ENCODE measurements at places on chromosomes 1 and 21. TPM values are rescaled to one million over a fixed set of nuclear protein-coding genes. Genes with fewer than 3 reads are reported as not detected.
A peak's percentile ranks its signal among the peaks of the same experiment; 100 is the strongest.

The RGS4 gene
- polyA plus RNA-seq = 1.2 TPM

GRCh38 chr1:37372302-37372701 is 102.1 kb upstream of the ZC3H12A start:
- DNase-seq = no peak

- DNase-seq = no peak
Measured at GRCh38 chr1:207807690-207808321, 56.0 kb downstream of the CD46 start.

DNA sequence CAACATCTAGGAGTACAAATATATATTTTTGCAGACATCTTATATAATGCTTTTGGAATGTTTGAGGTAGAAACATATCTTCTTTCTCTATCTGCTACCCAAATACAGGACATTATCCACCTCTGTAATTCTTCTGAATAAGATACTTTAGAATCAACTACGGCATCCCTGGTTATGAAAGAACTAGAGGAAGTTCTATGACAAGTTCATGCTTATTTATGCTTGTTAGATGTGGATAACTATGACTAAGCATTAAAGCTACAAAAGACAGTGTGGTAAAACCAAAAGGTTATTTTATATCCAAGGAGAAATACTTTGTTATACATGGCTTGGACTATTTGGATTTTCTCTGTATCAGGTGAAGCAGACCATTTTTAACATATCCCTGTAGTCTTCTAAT is 894.0 kb downstream of the KCNT2 start:
- no peak for DNase-seq

GRCh38 chr1:119467857-119468668 is 38.9 kb upstream of the HSD3B1 start:
- no peak for DNase-seq

The PRKAA2 gene
- polyA plus RNA-seq = 54.4 TPM

DNA sequence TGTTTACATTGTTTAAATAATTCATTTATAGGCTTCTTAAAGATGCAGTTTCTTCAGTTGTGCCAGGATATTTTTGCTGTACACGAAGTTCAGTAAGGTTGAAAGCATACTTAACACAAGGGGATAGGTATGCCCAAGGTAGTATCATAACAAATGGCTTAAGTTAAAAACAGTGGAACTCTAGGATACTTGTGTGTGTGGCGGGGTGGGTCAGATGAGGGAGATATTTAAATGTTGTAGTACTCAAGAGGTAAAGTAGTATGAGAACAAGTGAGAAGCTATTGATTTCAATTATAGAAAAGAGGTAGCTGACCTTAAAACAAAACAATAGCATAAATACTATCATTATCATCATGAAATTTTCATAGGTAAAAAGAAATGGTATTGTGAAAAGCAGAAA is 6.2 kb downstream of the LRRC7 start:
- no peak for DNase-seq

The LORICRIN gene
- not detected for polyA plus RNA-seq

GRCh38 chr1:230163205-230163604 is 96.2 kb downstream of the GALNT2 start:
- no peak for DNase-seq

GRCh38 chr1:197178998-197179397 is 32.5 kb upstream of the ASPM start:
- DNase-seq = no peak

- DNase-seq = no peak
Measured at GRCh38 chr1:27542463-27543273, 52.7 kb upstream of the WASF2 start.

DNA sequence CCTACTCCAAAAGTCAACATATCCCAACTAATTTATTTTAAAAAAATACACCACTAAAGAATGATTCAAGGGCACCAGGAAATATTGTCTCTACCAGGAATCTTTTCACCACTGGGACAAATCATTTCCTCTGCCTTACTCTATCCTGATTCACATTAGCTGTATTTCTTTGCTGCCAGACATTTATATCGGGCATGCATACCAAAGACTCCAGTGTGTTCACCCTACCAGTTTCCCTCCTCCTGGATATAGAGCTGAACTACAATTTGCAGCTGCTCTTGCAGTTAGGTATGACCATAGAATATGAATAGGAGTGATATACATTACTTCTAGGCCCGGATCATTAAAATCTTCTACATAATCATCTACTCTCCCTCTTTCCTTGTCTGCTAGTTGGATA is 7.6 kb downstream of the KCNJ6 start:
- no peak for DNase-seq

DNA sequence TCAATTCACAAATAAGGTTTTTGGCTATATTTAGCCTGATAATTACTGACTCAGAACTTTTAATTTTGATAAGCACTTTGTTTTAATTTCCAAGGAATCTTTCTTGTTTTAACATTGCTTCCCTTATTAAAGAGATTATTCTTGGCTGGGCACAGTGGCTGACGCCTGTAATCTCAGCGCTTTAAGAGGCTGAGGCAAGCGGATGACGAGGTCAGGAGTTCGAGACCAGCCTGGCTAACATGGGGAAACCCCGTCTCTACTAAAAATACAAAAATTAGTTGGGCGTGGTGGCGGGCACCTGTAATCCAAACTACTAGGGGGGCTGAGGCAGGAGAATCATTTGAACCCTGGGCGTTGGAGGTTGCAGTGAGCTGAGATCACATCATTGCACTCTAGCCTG is 13.8 kb downstream of the ALG14 start:
- DNase-seq = no peak

GRCh38 chr1:43659212-43660166 is 9.5 kb downstream of the KDM4A start:
- DNase-seq = no peak

GRCh38 chr1:36880155-36881067 is 153.9 kb downstream of the GRIK3 start:
- no peak for DNase-seq

DNA sequence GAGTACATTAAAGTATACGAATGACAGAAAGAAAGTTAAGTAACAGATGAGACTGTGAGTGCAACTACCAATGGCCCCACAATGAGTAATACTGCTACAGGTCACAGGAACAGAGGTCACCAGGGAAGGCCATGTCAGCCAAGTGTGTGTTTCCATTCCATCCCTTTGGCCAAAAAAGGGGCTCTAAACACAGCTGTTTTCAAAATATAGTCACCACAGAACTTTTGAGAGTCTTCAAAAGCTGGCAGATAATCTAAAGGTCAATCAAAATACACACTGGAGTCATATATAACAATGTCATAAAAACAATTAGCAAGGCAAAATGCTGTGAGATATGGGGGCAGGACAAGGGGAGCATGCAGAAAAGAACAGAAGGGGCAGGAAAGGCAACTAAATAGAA is 10.2 kb downstream of the USP24 start:
- no peak for DNase-seq

DNA sequence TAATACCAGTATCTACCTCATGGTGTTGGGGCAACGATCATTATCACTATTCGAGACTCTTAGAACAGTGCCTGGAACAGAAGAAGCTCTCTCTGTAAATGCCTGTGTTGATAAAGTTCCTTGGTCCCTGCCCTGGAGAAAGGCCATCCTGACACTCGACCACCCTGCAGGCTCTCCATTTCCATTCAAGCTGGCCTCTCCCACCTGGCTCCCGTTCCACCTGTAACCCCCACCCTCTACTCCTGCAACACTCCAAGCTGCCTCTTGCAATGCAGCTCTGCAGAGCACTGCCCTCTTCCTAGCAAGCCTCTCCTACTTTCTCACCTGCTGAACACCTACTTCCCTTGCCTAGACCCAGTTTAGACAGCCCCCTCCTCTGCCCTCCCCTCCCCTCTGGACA is 6.1 kb downstream of the SPOCD1 start:
- DNase-seq = no peak

DNA sequence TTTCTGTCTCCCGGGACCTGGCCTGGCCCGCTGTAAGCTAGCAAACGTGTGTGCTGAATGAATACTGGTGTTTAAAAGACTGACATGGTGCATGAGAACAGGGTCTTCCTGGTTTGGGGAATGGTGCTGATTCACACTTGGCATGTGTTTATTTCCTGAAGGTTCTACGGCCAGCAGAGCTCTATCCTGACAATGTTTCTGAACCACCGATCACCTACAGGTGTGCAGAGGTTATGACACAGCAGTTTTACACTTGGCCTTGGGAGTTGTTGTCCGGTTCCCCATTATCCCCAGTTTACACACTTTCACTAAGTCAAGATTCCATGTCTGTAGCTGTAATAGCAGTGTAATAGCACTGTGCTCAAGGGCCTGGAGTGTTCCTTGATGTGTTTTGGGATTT is 127.3 kb downstream of the ROR1 start:
- no peak for DNase-seq

DNA sequence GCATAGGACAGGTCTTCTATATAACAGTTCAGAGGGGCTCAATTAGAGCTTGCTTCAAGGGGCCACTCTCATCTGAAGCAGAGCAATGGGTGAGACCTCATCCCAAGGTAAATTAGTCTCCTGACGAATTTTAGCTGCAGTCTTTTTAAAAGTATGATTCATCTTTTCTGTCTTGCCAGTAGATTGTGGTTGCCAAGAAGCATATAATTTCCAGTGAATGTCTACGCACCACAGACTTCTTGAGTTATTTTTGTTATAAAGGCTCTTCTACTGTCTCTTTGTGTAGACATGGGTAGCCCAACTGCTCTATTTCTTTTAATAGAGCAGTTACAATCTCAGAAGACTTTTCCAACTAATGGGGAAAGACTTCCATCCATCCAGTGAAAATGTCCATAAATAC is 108.9 kb upstream of the FMN2 start:
- DNase-seq = no peak

The ATAD3C gene
- polyA plus RNA-seq = 0.90 TPM

DNA sequence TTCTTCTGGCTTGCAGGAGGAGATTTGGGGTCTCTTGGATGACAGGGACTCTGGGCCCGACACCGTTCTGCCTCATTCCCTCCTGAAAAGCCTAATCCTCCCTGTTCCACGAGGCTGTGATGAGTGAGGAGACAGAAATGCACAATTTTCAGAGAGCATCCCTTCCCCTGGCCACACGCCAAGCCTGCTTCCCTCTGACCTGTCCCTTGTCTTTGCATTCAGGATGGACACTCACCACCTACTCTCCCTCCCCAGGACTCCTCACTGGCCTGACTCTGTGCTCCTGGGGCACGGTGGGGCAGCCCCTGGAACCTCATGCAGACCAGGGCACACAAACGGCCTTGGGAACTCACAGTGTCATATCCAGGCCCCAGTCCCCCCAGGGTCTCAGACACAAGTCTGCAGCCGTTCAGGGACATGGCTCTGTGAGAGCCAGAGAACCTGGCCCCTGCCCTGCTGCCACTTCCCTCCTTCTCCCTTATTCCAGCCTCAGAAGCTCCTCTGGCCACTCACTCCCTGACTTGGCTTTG is 3.5 kb upstream of the PRAMEF12 start:
- DNase-seq = no peak

DNA sequence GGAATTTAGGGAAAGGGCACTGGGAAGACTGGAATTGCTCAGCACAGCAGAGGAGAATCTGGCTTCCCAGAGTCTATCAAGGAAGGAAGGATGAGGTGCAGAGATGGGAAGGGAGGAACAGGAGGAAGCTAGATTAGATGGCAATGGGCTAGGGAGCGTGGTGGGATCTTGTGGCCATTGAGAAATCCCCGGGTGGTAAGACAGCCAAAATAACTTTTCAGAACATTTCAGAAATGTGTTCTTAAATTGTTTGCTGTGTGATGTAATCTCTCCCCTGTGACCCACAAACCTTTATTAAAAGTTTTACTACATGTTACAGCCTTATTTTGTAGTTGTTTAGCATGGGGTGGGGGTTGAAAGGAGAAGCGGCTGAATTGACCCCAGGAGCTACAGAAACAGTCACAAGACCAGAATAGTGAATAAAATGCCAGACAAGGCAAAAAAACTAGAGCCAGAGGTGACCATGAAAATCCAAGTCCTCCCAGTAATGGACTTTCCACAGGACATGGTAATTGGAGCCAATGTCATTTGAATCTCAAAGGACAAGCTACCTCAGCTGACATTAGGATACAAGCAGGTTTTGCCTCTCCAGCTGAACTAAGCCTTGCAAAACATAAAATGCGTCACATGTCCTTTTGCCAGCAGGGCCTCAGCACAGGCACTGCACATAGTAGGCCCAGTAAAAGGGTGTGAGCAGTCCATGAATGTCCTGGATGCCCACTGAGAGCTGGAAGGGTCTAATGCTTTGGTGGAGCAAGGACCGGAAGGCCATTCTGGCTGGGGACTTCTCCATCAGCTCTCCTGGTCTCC is 980 bp upstream of the AHCYL1 start:
- DNase-seq = no peak

- DNase-seq = peak; percentile 45
Measured at GRCh38 chr1:198681831-198682759, 43.3 kb downstream of the PTPRC start.

The TMPRSS15 gene
- polyA plus RNA-seq = 0.89 TPM

The RNU1-1 gene
- not detected for polyA plus RNA-seq

DNA sequence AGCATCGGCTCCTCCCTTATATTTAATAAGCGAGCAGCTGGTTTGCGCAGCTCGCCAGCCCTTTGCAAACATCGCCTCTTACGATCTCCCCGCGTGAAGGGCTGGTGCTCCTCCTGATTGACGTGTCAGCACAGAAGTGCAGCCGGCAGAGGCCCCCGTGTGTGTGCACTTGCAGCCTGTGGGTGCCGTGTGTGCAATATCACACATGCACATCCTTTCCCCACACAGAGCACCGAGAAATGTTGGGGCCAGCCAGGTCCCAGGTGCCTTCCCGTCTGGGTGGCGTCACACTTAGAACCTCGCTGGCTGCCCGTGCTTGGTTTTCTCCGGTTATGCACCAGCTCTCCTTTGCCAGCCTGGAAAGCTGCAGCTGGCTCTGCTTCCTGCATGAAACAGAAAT is 126.6 kb upstream of the AJAP1 start:
- DNase-seq = no peak

The THBS3 gene
- 39.6 TPM for polyA plus RNA-seq

DNA sequence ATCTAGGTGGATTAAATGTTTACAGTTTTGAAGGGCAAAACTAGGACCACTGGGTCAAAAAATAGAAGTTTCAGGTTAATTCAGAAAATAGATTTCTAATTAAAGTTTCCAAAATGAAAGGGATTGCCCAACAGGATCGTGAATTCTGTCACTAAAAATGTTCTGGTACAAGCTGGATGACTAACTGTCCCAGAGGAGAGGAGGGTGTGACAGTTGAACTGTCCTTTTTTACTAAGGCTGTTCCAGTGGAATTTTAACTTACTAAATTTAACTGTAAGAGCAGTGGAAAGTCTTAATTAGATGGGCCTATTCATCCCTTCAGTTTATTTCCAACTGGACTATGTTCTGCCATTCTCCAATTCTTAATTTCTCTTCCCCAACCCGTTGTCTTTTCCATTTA is 7.2 kb downstream of the SNX7 start:
- DNase-seq = no peak

GRCh38 chr1:110196917-110197765 is 13.0 kb upstream of the KCNC4 start:
- DNase-seq = no peak

- no peak for DNase-seq
Measured at GRCh38 chr1:84289169-84289785, 12.2 kb upstream of the SAMD13 start.

- no peak for DNase-seq
Measured at GRCh38 chr1:6823793-6824192, 38.5 kb downstream of the CAMTA1 start.

All from hindlimb muscle (tissue), 1 donor.